Stimulated activated CD4-positive, alpha-beta T cell treated with anti-CD3 and anti-CD28 coated beads, Interleukin-2, amount 100 ng/mL, for 4 hours (primary cell): ENCODE measurements at places on chromosomes 11 and 22.
A peak's percentile ranks its signal among the peaks of the same experiment; 100 is the strongest.

DNA sequence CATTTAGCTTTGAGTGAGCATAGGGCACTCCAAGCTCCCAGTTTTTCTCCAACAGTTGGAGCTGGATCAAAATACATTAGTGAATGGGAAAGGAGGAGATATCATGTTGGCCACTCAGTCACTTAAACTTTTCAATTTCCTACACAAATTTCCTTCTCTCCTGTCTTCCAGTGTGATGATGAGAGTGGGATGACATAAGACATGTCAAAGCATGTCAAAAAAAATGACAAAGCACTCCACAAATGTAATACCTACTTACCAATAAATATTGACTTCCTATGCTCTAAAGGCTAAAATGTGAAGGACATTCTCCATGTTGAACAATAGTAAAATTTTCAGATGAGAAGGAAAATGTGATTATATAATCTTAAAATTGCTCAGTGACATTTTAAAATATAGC, 1.5 kb upstream of the GRM5 start:
- DNase-seq = no peak

DNA sequence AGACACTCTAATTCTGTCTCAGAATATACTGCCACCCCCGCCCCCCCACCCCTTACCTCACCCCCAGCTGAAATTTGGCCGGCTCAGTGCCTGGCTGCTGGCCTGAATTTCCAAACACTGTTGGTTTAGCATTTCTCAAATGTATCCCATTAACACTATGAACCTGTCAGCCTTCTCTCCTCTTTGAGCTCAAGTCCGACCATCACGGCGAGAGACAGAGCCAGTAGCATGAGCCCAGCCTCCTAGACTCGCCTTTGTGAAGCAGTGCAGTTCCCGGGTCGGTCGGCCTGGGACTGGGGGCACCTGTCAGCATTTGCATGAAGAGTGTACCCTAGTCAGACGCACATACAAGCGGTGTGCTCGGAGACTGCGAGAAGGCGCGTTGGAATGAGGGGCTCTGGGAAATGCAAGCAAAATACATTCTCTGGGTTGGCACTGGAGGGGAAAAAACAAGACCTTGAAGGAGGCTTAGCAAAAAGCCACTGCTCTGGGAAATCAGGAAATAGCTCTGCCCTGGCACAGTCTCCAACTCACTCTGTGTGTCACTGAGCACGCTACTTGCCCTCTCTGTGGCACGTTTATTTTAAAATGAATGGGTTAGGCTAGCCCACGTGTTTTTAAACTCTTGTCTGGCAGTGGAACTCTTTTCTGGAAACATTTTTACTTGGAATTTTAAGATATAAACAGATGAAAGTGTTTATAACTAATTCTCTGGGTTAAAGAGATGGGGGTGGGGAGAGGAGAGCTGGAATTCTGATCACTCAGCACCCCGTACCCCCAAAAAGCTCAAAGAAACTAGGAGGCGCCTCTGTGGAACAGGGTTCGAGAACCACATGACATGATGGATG, 108.3 kb downstream of the TIMP3 start:
- DNase-seq = no peak

DNA sequence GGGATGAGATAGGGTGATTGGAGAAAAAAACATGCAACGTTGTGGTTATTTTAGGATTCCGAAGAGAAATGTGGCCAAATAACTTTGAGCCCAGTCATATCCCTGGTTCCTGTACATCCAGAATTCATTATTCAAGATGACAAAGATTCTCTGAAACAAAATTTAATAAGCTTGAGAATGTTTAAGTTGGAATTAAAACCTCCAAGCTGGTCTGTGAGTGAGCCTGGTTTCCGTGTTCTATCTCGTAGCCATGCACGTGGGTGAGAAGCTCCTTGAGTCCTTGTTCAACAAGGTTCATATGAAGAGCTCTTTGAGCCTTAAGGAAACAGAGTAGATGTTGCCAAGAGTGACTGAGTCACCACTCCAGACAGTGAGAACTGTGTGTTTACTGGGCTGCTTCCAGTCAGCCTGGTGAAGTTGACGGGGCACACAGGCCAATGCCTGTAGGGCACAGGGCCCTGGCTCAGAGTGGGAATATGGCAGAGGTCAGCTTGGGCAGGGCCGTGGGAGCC, 206.5 kb downstream of the NAV2 start:
- DNase-seq = no peak

- no peak for DNase-seq
Observed at GRCh38 chr11:63961608-63962412, 12.6 kb upstream of the COX8A start.

- no peak for DNase-seq
Observed at GRCh38 chr22:29636751-29637150, 33.3 kb downstream of the NF2 start.

- DNase-seq = no peak
Observed at GRCh38 chr11:95835351-95835750, 45.1 kb downstream of the CEP57 start.

- no peak for DNase-seq
Observed at GRCh38 chr11:121134741-121135312, 33.8 kb downstream of the TECTA start.

GRCh38 chr22:45207533-45207932, 33.2 kb downstream of the KIAA0930 start:
- DNase-seq = no peak

GRCh38 chr11:126598344-126599216, 243.1 kb downstream of the ST3GAL4 start:
- DNase-seq = no peak

DNA sequence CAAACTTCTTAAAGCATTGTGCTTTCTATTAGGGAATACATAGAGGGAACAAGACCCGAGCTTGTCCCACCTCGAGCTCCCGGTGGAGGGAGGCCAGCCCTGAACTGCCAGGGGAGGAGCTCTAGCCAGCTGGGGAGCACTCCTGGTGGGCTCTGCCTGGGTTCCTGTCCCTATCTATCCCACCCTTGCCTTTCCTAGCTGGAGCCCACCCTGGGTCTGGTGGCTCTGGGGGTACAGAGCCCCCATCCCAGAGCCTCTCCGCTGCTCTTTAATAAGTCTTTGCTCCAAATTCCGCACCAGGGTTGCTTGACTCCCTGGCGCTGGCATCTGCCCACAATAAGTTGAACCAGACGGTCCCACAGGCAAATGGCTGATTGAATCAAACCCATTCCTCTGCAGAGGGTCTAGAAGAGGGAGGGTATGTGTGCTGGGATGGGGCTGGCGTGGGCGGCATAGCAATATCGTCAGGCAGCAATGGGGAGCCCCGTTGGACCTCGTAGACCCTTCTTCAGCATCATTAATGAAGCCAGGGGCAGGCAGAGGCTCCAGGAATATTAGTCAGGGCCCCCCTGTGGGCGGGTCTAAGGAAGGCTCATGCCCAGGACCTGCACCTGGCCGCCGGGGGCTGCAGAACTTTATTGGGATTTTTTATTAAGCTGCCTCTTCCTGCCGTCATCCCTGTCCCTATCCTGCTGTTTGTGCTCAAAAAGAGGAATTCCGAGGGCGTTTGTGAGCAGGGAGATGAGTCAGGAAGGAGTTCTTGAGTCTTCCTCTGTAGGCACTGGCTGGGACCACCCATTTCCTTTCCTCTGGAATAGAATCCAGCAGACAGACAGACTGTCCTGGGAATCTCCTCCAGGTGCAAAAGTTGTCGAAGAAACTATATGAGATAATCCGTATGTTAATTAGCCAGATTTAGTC, 38.5 kb upstream of the RIC3 start:
- no peak for DNase-seq

DNA sequence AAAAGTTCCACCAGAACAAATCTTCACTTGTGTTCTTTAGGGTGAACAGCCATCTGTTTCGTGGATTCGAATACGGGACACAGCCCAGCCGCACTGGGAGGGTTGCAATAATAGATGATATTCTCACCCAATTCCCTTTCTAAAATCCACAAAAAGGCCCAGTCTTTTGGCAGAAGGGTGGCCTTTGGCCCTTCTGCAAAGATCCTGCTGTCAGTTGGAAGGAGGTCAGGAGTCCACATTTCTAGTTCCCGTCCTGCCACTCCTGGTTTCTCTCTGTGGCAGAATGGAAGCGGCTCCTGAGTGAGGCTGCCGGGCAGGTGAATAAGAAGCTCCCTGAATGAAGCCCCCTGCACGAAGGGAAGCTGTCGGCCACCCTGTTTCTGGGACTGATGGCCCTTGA, 11.2 kb upstream of the LINC01488 start:
- DNase-seq = no peak

- DNase-seq = no peak
Observed at GRCh38 chr11:5335170-5335569, 8.2 kb downstream of the OR51B5 start.

DNA sequence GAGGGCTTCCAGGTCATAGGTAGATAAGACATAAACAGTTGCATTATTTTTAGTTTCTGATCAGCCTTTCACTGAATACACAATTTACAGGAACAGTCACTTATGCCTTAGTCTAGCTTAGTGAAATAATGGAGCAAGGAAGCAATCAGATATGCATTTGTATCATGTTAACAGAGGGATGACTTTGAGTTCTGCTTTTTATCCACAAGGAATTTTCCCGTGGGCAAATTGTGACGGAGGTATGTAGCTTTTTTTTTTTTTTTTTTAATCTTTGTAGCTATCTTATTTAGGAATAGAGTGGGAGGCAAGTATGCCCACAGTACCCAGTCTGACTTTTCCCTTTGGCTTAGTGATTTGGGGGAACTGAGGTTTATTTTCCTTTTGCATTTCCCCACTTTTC, 3.4 kb upstream of the NLRP10 start:
- no peak for DNase-seq

- no peak for DNase-seq
Observed at GRCh38 chr11:63510360-63511047, 4.6 kb downstream of the LGALS12 start.

DNA sequence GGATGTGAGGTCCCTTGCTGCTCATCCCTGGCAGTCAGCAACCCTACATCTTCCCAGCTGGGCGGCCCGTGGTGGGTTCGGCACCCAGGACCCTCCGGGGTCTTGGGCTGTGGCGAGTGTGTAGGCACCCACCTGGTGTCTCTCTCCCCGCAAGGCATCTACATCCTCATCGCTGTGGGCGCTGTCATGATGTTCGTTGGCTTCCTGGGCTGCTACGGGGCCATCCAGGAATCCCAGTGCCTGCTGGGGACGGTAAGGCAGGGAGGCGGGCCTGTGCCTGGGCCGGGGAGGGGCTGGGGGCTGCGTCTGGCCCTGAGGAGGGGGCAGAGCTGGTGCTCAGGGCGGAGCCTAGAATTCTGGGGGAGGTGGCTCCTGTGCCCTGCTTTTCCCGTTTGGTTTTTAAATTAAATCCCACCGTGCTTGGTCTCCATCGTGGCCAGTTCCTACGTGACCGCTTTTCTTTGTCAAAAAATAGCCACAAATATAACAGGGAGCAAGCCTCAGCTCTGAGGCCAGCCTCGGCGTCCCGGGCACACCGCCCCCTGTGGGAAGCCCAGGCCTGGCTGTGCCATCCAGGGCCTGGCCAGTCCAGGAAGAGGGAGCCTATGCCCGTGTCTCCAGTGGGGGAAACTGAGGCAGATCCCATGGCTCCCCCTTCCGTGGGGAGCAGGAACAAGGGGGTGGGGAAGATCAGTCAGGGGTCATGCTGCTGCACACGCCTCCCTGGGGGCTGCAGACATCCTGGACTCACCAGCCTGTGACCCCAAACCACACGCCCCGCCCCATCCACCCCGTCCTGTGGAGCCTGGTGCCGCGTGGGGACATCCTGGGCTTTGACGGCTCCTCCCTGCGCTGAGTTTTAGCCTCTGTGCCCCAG, 6.4 kb upstream of the TSSC4 start:
- no peak for DNase-seq

GRCh38 chr11:78510597-78510996, 64.1 kb downstream of the NARS2 start:
- no peak for DNase-seq

GRCh38 chr22:28120691-28121592, 201.9 kb upstream of the PITPNB start:
- DNase-seq = no peak

- no peak for DNase-seq
Observed at GRCh38 chr11:86749821-86750401, 50.4 kb upstream of the PRSS23 start.

DNA sequence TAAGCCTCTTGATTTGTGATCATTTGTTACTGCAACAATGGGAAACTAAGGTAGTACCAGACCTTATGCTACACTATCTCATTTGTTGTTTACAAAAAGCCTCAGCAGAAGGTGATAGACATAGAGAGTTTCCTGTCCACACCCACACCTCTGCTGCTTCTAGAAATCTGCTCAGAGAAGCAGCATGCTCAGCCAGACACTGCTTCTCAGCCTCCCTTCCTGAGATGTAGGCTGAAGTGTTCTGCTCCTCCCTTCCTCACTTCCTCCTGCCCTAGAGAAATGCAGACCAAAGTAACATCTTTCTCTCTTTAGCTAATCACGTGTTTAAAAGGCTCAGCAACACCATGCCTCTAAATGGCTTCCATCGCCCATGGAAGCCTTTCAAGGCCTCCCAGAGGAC, 88.4 kb downstream of the SLC1A2 start:
- DNase-seq = peak; percentile 32

- DNase-seq = no peak
Observed at GRCh38 chr11:47616726-47617416, 22.7 kb upstream of the C1QTNF4 start.

- DNase-seq = no peak
Observed at GRCh38 chr11:15911377-15912044, 444.8 kb downstream of the SOX6 start.

DNA sequence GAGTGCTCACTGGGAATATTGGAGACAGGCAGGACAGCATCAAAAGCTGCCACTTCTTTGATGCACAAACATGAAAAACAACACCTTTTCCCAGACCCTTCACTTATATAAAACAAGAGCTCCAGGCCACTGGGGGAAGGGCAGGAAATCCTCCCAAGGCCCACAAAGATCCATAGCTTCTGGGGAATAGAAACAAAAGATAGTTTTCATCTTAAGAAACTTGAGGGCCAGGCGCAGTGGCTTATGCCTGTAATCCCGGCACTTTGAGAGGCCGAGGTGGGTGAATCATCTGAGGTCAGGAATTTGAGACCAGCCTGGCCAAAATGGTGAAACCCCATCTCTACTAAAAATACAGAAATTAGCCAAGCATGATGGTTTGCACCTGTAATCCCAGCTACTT, 15.3 kb downstream of the RTL6 start:
- DNase-seq = no peak

- no peak for DNase-seq
Observed at GRCh38 chr11:31106326-31106725, 263.2 kb downstream of the DCDC1 start.

- no peak for DNase-seq
Observed at GRCh38 chr11:68581439-68581838, 102.9 kb upstream of the GAL start.

- no peak for DNase-seq
Observed at GRCh38 chr22:20887375-20887774, 28.6 kb downstream of the SNAP29 start.

DNA sequence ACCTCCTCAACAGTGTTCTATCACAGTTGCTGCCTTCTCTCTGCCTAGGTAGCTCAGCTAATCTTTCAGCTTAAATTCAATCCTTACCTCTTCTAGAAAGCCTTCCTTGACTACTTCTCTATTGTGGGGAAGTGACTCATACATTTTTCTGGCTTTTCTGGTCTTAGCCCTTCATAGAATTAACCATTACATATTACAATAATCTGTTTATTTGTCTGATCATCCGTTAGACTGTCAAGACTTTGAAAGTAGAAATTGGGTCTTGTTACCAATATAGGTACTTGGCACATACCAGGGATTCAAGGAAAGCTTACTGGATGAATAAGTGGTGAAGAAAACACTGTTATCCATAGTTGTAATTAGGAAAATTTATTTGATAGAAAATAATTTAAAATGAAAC, 89.6 kb downstream of the FANCF start:
- no peak for DNase-seq

- DNase-seq = no peak
Observed at GRCh38 chr11:120142441-120143100, 4.7 kb upstream of the TRIM29 start.

- no peak for DNase-seq
Observed at GRCh38 chr22:48415520-48415919, 1412.2 kb downstream of the BRD1 start.
